ENCODE measurements at places on chromosomes 16 and 17.

DNA sequence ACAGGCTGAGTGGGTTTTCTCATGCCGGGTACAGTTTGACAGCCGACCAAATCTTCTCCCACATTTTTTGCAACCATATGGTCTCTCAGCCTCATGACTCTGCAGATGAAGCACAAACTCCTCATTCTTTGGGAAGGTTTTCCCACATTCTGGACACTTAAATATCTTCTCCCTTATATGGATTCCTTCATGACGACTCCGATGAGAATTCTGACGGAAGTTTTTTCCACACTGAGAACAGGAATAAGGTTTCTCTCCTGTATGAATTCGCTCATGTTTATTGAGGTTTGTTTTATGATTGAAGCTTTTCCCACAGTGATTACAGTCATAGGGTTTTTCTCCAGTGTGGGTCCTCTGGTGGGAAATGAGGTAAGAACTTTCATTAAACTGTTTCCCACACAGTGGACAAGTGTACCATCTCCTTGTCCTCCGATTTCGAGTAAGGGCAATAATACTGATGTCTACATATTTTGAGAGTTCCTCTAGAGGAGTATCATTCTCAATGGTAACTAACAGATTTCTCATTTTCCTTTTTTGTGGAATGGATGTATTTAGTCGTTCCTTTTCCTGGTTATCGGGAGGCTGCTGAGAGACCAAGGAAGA, 10.9 kb downstream of the ZNF200 start:
- DNase-seq, result no peak

- DNase-seq, result peak; percentile 74
Observed at GRCh38 chr16:88651276-88651988, 579 bp upstream of the CYBA start.

GRCh38 chr17:44120851-44121605, 2.4 kb downstream of the HDAC5 start:
- no peak for DNase-seq

GRCh38 chr17:17525311-17525710, 29.1 kb upstream of the RASD1 start:
- DNase-seq, result no peak

GRCh38 chr16:30005341-30006094, 5.3 kb downstream of the DOC2A start:
- peak; percentile 48 for DNase-seq

GRCh38 chr16:48498769-48499631, 111.0 kb downstream of the N4BP1 start:
- no peak for DNase-seq

- no peak for DNase-seq
Observed at GRCh38 chr17:29710891-29711418, 88.2 kb upstream of the CORO6 start.

GRCh38 chr17:63647936-63648335, 25.7 kb downstream of the MAP3K3 start:
- DNase-seq, result no peak

DNA sequence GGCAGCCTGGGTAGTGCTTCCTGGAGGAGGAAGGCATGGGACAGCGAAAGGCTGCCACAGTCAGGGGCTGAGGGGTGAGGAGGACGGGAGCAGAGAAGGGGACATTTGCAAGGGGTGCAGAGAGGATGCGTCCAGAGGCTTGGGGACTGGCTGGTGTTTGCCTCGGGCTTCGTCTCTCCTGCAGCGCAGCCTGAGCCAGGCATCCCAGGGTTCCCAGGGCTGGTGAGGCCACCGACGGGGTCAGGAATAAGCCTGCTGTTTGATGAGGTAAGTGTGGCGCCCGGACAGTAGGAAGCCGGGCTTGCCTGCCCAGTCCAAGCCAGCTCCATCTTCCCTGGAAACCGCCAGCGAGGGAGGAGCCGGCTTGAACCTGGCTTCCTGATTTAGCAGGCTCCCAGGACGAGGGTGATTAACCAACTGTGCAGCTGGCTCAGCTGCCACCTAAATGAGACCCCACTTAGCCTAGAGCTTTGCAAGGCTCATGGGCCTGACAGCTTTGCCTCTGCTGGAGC, 47.8 kb downstream of the PITPNM3 start:
- no peak for DNase-seq

GRCh38 chr16:4690946-4691665, 2.3 kb upstream of the NUDT16L1 start:
- no peak for DNase-seq

- DNase-seq, result no peak
Observed at GRCh38 chr16:64974381-64974780, 147.5 kb downstream of the CDH11 start.

DNA sequence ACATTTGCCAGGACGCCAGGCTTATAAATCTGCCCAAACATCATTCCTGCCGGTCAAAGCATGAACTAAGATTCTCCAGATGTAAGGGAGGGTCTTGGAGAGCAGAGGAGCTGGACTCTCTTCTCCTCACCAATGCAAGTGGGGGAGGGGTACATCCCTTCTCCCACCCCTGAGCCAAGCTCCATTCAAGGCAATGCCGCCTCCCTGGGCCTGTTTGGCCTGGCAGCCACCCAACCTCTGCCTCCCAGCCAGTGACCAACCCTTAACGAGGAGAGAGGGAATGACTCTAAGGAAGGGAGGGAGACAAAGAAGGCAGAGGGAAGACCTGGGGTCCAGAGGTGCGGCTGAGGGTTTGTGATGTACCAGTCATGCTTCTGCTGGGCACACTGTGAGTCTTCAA, 13.8 kb downstream of the C17orf50 start:
- no peak for DNase-seq

DNA sequence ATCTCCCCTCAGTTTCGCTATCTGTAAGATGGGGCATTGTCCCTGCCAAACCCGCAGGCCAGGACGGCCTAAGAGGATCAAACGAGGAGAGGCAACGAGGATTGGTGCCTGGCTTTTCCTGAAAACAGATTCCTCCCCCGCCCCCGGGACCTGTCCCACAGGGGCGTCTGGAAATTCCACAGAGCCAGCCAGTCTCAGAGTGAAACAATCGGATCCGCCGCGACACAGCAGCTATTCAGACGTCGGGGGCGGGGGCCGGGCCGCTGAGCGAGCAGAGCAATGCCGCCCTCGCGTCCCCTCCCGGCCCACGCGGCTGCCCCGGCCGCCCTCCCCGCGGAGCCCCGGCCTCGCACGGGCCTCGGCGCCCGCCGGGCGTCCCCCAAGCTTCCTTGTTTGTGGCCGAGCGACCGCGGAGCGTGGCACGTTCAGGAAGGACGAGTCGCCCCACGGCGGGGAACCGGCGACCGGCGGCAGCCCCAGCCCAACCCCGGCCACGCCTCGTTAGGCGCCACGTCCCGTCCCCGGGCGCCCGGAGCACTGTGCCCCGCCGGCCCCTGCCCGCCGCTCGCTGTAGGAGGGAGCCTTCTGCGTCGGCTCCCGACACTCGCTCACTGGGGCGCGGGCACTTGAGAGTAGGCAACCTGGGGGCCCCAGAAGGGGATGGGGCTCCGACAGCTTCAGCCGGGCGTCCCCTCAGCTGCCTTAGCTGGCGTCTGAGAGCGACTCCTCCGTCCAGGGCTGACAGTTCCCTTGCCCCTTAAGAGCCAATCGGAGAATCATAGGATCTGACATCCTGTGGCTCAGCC, 29.6 kb upstream of the PHOSPHO1 start:
- peak; percentile 59 for DNase-seq

- DNase-seq, result no peak
Observed at GRCh38 chr16:71353736-71354135, 4.8 kb upstream of the CALB2 start.

All from stimulated activated CD4-positive, alpha-beta T cell treated with anti-CD3 and anti-CD28 coated beads, Interleukin-4, amount 100 ng/mL, for 24 hours (primary cell).